ENCODE measurements at places on chromosomes 3 and 15.

DNA sequence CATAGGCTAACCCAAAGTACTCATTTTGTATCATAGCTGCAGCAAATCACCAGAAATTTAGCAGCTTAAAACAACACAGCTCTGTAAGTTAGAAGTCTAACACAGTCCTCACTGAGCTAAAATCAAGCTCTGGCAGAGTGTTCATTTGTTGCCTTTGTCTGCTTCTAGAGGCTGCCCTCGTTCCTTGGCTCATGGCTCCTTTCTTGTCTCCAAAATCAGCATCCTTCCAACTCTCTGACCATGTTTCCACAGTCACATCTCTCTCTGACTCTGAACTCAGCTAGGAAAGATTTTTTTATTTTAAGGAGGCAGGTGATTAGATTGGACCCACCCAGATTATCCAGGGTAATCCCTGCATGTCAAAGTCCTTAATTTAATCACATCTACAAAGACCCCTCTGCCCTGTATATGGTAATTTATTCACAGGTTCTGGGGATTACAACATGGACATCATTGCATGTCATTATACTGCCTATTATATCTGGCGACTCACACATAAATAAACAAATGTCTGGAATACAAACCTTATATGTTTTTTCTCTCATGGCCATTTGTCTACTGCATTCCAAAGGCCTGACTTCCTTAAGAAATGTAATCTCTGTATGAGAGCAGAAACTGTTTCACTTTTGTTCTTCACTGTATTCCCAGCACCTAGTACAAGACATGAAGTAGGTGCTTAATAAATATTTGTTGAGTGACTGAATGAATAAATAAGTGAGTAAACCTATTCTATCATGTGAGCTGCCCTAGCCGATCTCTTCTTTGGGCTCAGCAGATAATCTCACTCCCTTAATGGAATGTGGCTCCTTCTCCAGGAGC, 15.1 kb upstream of the UACA start:
- H3K4me1 ChIP-seq: peaks cover 4% of the 10 kb centered on the region
- H3K4me3 ChIP-seq: no peak overlapping the region
- H3K27ac ChIP-seq: no peak overlapping the region
- DNase-seq: no peak

GRCh38 chr3:12273045-12273695, 15.7 kb upstream of the PPARG start:
- no peaks in the 10 kb centered on the region for H3K36me3 ChIP-seq
- no peak overlapping the region for H3K4me3 ChIP-seq
- DNase-seq: no peak
- no peaks in the 10 kb centered on the region for H3K27me3 ChIP-seq

GRCh38 chr3:195870442-195870841, 37.9 kb downstream of the TNK2 start:
- H3K4me3 ChIP-seq: no peak overlapping the region
- peaks cover 3% of the 10 kb centered on the region for H3K36me3 ChIP-seq
- H3K4me1 ChIP-seq: no peaks in the 10 kb centered on the region
- H3K27me3 ChIP-seq: no peaks in the 10 kb centered on the region

DNA sequence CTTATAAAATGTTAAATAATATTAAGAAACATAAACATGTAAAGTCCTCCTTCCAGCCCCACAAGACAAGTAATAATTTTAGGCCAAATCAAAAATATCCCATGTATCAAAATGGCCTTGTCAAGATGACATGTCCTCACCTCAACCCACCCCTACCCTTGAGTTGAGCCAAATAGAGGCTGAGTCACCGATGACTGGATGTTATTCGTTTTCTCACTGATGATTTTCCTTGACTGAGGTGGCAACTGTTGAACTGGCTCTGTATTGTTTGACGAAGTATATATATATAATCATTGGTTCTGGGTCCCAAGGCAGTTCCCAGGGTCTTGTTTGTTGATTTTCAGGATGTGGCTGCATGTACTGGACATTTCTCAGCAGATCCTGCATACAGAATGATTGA, 75.3 kb downstream of the TMEM108 start:
- H3K27ac ChIP-seq: no peak overlapping the region
- H3K4me3 ChIP-seq: no peak overlapping the region
- H3K27me3 ChIP-seq: no peaks in the 10 kb centered on the region
- H3K4me1 ChIP-seq: peaks cover 12% of the 10 kb centered on the region
- no peak for DNase-seq

DNA sequence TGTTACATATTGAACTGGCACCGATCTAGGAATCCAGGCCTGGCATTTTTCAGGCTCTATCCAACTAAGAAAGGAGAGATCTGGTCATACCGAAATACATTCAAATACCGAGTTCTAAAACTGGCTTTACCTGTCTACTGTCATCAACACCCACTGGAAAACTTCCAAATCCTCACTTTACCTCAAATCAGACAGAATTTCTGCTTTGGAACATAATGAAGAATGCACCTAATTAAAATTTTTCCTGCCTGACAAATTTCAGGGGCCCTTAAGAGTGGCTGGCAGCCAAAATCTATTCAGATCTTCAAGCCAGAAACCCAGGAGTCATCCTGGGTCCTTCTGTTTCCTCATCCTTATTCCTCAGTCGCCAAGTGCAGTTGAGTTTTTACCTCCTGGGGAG, 198.6 kb upstream of the FEZF2 start:
- no peaks in the 10 kb centered on the region for H3K4me1 ChIP-seq
- H3K27me3 ChIP-seq: peaks cover 12% of the 10 kb centered on the region
- no peak overlapping the region for H3K4me3 ChIP-seq
- DNase-seq: no peak

- DNase-seq: no peak
- no peak overlapping the region for H3K27ac ChIP-seq
Observed at GRCh38 chr3:158086361-158086760, 19.9 kb downstream of the SHOX2 start.

DNA sequence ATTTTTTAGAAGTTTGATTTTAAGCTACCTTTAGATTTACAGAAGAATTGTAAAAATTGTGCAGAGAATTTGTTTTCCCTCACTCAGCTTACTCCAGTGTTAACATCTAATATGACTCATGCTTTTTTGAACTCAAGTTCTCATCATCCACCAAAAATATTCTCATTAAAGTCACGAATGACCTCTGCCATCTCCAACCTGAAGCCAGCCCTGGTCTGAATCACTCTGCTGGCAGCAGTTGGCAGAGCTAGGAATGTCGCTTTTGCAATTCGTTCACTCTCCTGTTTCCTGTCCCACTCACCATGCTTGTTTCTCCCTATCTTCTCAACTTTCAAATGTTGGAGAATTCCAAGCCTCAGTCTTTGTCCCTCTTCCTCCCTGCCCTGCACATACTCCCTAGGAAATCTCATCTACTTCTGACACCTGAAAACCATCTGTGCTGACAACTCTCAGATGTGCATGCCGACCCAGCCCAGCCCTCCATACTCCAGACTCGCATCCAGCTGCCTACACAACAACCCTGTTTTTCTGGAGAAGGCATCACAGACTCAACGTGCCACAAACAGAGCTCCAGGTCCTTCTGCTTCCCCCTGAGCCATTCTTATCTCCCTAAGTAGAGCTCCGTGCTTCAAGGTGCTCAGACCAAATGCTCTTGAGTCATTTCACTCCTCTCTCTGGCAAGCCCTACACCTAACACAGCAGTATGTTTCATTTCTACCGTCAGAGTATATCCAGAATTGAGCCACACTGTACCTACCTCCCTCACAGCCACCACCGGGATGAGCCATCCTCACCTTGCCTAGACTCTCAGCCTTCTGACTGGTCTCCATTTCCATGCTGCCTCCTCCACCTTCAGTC, 24.9 kb downstream of the PRR23E start:
- H3K4me3 ChIP-seq: no peak overlapping the region
- DNase-seq: no peak
- no peaks in the 10 kb centered on the region for H3K4me1 ChIP-seq
- H3K27ac ChIP-seq: no peak overlapping the region
- H3K27me3 ChIP-seq: peaks cover 34% of the 10 kb centered on the region

DNA sequence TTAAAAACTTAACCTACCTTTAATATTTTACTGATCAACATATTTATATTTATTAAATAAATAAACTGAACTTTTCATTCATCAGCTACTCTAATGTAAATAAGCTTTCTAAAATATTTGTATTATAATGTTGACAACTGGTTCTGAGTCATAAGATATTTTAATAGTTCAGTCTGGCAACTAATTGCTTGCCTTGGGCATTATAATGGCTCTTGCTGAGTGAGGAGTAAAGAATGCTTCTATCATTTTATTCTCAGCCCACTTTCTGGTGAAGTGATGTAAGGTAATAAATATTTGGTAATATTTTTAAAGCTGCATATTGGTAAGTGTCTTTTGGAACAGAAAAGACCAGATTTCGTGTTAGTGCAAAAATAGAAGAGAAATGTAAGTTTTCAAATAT, 81.5 kb downstream of the DIPK2A start:
- DNase-seq: no peak
- peaks cover 11% of the 10 kb centered on the region for H3K4me1 ChIP-seq
- no peaks in the 10 kb centered on the region for H3K36me3 ChIP-seq
- H3K4me3 ChIP-seq: no peak overlapping the region
- no peak overlapping the region for H3K27ac ChIP-seq
- H3K27me3 ChIP-seq: no peaks in the 10 kb centered on the region

DNA sequence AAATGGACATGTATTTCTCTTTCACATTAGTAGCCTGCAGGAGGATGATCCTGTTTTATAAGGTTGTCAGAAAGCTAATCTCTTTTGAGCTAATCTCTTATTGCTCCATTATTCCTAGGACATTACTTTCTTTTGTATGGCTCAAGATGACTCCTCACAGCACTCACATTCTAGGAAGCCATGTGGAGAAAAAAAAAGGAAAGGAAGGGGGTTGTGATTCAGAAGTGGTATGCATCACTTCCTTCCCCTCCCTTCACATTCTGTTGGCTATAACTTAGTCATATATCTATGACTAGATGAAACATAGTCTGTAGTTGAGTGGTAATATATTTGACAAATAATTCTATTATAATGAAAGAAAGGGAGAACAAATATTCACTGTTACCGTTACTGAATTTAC, 168.8 kb upstream of the TTC14 start:
- no peak overlapping the region for H3K4me3 ChIP-seq
- no peaks in the 10 kb centered on the region for H3K4me1 ChIP-seq
- H3K27ac ChIP-seq: no peak overlapping the region
- no peak for DNase-seq
- no peaks in the 10 kb centered on the region for H3K36me3 ChIP-seq

DNA sequence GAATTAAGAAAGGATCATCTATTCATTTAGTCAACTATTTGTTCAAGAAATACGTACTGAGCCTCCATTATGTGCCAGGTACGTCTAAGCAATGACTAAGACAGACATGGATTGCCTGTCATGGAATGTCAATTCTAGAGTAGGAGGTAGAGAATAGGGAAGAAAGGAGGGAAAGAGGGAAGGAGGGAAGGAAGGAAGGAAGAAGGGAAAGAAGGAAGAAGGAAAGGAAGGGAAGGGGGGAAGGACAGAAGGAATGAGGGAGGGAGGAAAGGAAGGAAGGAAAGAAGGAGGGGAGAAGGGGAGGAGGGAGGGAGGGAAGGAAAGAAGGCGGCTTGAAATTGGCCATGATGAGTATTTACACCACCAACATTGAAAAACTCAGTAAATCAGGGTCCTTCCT, 39.3 kb upstream of the RFTN1 start:
- H3K4me1 ChIP-seq: peaks cover 11% of the 10 kb centered on the region
- peaks cover 7% of the 10 kb centered on the region for H3K27me3 ChIP-seq

DNA sequence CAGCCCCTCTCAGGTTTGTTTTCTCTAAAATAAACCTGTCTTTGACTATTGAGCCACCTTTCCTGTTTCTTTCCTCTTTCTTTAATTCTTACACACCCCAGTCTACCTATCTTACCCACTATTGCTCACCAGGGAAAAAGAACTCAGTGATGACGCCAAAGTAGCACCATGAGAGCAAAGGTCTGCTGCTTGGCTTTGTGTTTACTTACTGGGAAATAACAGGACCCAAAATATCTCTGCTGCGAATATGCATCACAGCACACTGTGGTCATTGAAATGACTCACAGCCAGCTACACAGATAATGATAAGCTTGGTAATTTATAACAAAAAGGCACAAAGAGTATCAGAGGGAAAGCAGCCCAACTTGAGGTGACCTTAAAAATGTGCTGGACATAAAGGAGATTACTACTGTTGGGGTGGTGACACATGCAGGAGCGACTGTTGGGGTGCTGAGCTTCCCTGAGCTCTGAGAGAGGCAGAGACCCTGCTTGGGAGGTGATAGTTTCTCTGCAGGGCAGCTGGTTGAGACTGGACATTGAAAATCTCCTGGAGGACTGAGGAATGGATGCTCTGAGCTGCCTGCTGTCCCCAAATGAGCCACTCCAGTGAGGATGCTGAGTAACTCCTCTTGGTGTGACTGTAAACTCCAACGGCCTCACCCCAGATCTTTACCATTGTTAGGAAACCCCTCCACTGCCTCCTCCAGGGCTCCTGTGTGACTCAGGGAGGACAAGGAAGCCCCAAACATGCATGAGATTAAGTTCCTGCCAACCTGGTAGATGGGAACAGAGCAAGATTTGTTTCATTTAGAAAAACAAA, 14.5 kb downstream of the EFCAB12 start:
- no peaks in the 10 kb centered on the region for H3K27me3 ChIP-seq
- peak overlapping the region; percentile 94 for H3K27ac ChIP-seq
- H3K4me1 ChIP-seq: peaks cover 27% of the 10 kb centered on the region
- no peaks in the 10 kb centered on the region for H3K36me3 ChIP-seq

DNA sequence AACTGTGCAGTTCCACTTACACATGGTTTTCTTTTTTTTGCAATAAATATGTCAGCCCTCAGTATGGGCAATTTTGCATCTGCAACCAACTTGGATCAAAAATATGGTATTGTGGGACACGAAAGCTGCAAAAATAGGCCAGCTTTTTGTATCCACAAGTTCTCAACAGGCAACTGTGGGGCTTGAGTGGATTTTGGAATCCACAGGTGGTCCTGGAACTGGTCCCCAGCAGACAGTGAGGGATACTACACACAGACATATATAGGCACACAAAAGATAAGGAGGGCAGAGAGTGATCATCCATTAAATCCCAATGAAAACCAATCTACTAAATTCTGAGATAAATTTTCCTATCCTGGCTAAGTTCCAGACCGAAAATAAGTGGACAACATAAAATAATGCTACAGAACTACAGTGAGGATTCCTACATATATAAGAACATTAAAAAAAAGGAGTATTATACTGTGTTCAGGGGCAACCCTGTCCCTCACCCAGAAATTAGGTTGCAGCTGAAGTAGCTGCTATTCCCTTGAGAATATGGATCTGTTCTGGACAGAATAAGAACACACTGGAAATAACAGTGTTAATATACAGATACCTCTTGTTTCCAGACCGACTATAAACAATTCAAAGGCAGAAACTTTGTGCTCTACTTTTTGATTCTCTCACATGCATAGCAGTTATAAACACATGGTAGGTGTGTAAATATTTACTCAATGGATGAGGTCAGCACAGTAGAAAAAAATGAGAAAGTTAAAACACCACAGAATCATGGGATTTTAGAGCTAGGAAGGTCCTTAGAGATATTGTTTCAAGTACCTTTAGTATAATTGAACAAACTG, 25.4 kb downstream of the DENND4A start:
- no peak for DNase-seq
- H3K36me3 ChIP-seq: no peaks in the 10 kb centered on the region
- H3K27me3 ChIP-seq: no peaks in the 10 kb centered on the region
- no peak overlapping the region for H3K27ac ChIP-seq
- H3K4me1 ChIP-seq: peaks cover 2% of the 10 kb centered on the region

GRCh38 chr3:155070932-155071387, 9.2 kb upstream of the MME start:
- DNase-seq: no peak
- no peak overlapping the region for H3K4me3 ChIP-seq
- H3K4me1 ChIP-seq: peaks cover 12% of the 10 kb centered on the region
- H3K36me3 ChIP-seq: no peaks in the 10 kb centered on the region
- H3K27ac ChIP-seq: peak overlapping the region; percentile 44

- no peak overlapping the region for H3K27ac ChIP-seq
- peaks cover 20% of the 10 kb centered on the region for H3K4me1 ChIP-seq
- H3K36me3 ChIP-seq: no peaks in the 10 kb centered on the region
- H3K4me3 ChIP-seq: no peak overlapping the region
- DNase-seq: no peak
Observed at GRCh38 chr15:62875626-62876021, 166.9 kb upstream of the TPM1 start.
